Mesothelial cell of epicardium (in vitro differentiated cells): ENCODE measurements at places on chromosomes 4 and X. TPM values are rescaled to one million over a fixed set of nuclear protein-coding genes. Genes with fewer than 3 reads are reported as not detected.

The KCNE5 gene
- total RNA-seq: 2.3 to 2.6 TPM (median 2.5 TPM) in 3 replicates

DNA sequence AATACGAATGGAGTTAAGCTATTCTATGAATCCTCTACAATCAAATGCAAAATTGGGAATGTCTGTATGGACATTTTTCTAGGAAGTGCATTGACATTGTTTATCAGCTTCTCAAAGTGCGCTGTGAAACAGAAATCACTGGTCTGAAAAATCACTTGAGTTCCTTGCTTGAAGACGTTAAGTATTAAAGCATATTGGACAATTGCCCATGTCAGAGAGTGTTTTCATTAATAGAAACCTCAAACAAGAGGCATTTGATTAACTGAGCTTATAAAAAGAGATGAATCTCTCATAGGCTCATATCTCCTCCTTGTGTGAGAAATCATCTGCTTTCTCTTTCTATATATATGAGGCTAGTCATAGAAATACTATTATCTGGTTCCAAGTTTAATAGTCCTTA is 692.1 kb upstream of the POU3F4 start:
- no peak for DNase-seq
- no peak overlapping the region for H3K4me3 ChIP-seq
- no peak overlapping the region for H3K27ac ChIP-seq
- peaks cover 6% of the 10 kb centered on the region for H3K4me1 ChIP-seq
- peaks cover 4% of the 10 kb centered on the region for H3K36me3 ChIP-seq

- DNase-seq: no peak
- H3K27me3 ChIP-seq: no peaks in the 10 kb centered on the region
- peaks cover 7% of the 10 kb centered on the region for H3K4me1 ChIP-seq
- no peak overlapping the region for H3K27ac ChIP-seq
- no peak overlapping the region for H3K4me3 ChIP-seq
These were observed 115.1 kb downstream of the NDST4 start for GRCh38 chr4:114998316-114998715.

DNA sequence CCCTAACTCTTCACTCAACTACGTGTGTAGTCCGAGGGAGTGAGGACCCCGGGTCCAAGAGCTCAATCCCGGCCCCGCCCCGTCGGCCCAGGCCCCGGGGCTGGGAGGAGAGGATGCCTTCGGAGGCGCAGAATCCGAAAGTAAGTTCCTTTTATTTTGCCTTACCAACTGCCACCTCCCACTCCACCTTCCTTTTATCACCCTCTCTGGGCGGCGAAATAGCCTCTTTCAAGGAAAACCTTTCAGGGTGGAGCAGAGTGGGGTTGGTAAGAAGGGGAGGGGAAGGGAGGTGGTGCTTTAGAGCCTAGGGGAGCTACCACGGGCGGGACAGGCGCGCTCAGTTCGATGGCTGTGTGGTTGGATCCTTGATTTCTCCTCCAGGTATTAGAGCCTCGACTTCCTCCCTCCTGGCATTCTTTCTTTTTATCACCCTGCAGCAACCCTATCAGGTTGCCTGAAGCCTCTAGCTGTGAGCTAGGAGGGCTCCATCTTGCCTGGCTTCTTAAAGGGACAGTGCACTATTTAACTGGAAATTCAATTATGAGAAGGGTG is 191.2 kb downstream of the RRAGB start:
- DNase-seq: no peak
- H3K4me3 ChIP-seq: peak overlapping the region; percentile 88
- no peaks in the 10 kb centered on the region for H3K27me3 ChIP-seq
- peak overlapping the region; percentile 93 for H3K27ac ChIP-seq
- peaks cover 11% of the 10 kb centered on the region for H3K4me1 ChIP-seq
- no peaks in the 10 kb centered on the region for H3K36me3 ChIP-seq

DNA sequence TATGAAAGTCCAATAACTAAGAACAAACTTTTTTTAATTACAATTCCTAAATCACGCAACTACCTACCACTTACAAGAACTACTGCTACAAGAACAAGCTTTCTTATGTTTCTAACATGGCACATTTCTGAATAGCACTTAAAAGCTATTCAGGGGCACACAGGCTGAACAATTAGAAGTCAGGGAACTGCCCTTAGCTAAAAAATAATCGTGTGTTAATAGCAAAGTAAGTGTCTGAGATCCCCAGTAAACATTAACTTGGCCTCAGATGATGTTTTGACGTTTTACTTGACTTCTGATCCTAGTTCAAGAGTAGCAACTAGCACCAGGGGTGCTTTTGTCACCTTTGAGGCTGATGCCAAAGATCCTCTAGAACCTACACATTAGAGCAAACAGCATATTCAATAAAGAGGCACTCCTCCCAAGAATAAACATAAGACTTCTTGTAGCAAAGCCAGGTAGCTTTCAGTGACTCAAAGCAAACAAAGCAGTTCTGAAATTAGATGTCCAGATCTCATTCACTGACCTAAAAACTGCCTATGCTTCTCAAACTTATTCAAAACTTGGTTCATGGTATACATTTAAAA is 16.2 kb downstream of the SPOCK3 start:
- DNase-seq: no peak
- no peaks in the 10 kb centered on the region for H3K27me3 ChIP-seq
- no peak overlapping the region for H3K4me3 ChIP-seq
- H3K4me1 ChIP-seq: no peaks in the 10 kb centered on the region
- H3K36me3 ChIP-seq: no peaks in the 10 kb centered on the region
- no peak overlapping the region for H3K27ac ChIP-seq

- no peak overlapping the region for H3K4me3 ChIP-seq
- H3K4me1 ChIP-seq: peaks cover 3% of the 10 kb centered on the region
- H3K27ac ChIP-seq: no peak overlapping the region
These were observed 599.9 kb upstream of the IGFBP7 start for GRCh38 chr4:57710053-57710452.

The FAM241A gene
- 0.20 to 0.35 TPM (median 0.27 TPM) in 3 replicates for total RNA-seq

GRCh38 chrX:8728932-8729535 is 2.9 kb downstream of the ANOS1 start:
- peaks cover 15% of the 10 kb centered on the region for H3K4me1 ChIP-seq
- no peak overlapping the region for H3K27ac ChIP-seq
- DNase-seq: no peak
- no peak overlapping the region for H3K4me3 ChIP-seq
- peaks cover 87% of the 10 kb centered on the region for H3K27me3 ChIP-seq
- no peaks in the 10 kb centered on the region for H3K36me3 ChIP-seq

DNA sequence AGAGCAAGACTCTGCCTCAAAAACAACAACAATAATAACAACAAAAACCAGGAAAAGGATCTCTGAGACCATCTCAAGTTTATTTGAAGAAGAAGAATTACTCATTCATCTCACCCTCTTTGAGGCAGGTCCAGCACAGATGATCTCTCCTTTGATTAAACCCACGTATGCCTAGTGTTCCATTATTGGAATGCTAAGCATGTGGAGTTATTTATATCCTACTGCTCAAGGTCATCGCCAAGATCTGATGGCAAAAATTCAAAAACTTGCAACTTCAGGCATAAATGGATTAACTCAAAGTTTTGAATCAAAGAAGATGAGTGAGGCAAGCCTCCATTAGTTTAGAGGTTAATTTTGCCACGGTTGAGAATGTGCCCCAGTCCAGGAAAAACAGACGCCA is 184.2 kb downstream of the DHRSX start:
- H3K36me3 ChIP-seq: peaks cover 14% of the 10 kb centered on the region
- no peak overlapping the region for H3K4me3 ChIP-seq
- H3K27ac ChIP-seq: no peak overlapping the region
- no peak for DNase-seq
- no peaks in the 10 kb centered on the region for H3K27me3 ChIP-seq

The BEX3 gene
- 304 to 314 TPM (median 307 TPM) in 3 replicates for total RNA-seq

The CTAG1A gene
- not detected in 3 replicates for total RNA-seq

DNA sequence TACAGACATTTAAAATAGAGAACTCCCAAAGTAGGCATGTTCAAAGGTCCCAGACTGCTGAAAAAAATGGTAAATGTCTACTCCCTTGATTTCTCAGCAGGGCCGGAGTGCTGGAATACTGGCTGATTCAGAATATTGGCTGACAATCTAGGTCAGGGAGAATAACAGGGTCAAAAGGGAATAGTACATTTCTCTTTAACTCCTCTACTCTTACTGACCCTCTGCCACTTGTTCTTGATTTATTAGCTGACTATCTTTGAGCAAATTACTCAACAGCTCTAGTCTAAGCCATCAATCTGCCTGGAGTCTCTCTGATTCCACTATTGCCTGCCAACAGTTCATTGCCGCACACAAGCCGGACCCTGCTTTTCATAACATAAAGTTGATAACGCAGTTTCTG is 19.7 kb upstream of the NWD2 start:
- no peak for DNase-seq
- no peak overlapping the region for H3K27ac ChIP-seq
- no peaks in the 10 kb centered on the region for H3K4me1 ChIP-seq
- no peaks in the 10 kb centered on the region for H3K36me3 ChIP-seq
- no peak overlapping the region for H3K4me3 ChIP-seq
